Mammary epithelial cell (primary cell): ENCODE measurements at places on chromosomes 5 and 9. TPM values are rescaled to one million over a fixed set of nuclear protein-coding genes. Genes with fewer than 3 reads are reported as not detected.

DNA sequence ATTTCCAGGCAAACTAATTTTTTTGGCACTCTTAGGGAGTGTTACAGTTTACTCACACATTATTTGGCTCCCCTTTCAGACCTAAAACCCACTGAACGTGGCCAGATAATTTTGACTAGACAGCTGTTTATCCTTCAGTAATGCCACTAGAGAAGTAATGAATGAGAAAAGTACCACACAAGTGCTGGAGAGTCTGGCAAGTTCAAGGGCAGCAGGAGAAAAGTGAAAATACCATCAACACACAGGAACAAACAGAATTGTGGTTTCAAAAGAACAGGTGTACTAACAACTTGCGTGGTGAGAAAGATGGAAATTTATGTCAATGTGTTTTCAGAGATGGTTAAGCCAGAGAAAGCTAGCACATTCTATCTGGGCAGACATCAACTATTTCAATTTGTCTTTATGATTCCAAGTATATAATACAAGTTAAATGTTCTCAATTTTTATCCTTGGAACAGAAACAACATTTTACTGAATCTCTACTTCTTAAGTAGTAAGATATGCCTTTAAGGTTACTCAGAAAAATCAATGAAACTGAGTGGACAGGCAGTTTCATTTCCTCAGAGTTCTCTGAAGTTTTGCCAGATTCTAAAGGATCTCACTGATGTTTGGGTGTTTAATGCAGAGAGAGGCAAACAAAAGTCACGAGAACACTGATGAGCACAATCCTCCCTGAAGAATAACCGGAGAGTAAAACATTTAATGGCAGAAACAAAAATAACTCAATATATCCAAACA, 91.0 kb downstream of the ARSB start:
- DNase-seq = no peak

- DNase-seq = no peak
These were observed 572 bp downstream of the SCGB3A1 start for GRCh38 chr5:180590543-180591310.

GRCh38 chr5:124544366-124545055, 201.9 kb downstream of the ZNF608 start:
- DNase-seq = peak; percentile 33

GRCh38 chr9:27394154-27394825, 97.3 kb upstream of the EQTN start:
- DNase-seq = no peak

DNA sequence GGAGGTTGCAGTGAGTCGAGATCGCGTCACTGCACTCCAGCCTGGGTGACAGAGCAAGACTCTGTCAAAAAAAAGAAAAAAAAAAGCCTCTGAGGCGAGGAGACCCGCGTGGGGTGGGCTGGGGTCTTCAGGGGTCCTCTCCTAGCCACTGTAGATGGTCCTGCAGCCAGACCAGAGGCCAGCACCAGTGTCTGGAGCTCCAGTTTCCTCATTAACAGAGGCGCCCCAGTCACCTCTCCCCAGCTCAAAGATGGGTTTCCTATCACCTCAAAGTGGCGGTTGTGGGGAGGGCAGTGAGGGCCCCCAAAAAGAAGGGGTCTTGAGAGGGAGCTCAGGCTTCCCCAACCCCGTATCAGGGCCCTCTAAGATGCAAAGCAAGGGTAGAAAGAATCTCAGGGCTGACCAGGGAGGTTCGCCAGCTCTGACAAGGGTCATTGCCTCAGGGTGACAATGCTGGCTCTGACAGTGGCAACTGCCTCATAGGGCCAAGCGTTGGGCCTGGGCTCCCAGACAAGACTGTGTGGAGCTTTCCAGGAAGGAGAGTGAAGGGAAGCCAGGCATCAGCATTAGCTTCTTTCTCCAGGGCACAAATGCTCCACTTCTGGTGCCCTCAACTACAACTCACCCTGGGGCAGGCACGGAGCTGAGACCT, 15.0 kb downstream of the STK10 start:
- DNase-seq = no peak

Gene LCN15
- not detected in 2 replicates for total RNA-seq

- peak; percentile 80 for DNase-seq
These were observed 425.1 kb downstream of the BNC2 start for GRCh38 chr9:16445141-16445920.
